Suprapubic skin (tissue), 4 donors: ENCODE measurements at places on chromosomes 16 and 17.
A peak's percentile ranks its signal among the peaks of the same experiment; 100 is the strongest.

DNA sequence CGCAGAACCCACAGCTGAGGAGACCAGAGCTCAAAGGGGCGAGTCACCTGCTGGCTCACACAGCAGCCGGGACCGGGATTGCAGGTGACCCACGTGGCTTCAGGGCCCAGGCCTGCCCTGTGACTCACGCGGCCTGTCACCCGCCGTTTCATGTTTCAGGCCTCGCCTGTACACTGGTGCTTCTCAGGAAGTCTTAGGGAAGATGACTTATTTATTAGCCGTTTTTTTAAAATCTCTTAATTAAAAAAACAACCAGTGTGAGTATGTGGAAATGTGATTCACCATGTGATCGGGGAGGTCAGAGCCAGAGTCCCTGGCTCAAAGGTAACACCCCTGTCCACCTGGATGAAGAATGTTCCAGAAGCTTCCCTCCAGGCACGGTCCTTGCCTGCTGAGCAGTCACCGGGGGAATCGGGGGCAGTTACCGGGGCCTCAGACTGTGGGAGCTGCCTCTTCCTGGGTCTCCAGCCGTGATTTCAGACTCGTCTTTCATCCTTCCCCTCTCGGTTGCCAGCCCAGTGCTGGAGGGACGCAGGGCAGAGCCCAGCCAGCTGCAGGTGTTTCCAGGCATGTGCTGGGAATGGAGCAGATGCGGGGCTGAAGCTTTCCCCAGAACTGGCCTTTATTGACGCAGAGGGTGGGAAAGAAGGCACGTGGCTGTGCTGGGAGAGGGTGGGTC lies 49.3 kb downstream of the CMIP start:
- peak; percentile 73 for DNase-seq

GRCh38 chr16:75927810-75928209 lies 201.5 kb upstream of the CPHXL start:
- no peak for DNase-seq

DNA sequence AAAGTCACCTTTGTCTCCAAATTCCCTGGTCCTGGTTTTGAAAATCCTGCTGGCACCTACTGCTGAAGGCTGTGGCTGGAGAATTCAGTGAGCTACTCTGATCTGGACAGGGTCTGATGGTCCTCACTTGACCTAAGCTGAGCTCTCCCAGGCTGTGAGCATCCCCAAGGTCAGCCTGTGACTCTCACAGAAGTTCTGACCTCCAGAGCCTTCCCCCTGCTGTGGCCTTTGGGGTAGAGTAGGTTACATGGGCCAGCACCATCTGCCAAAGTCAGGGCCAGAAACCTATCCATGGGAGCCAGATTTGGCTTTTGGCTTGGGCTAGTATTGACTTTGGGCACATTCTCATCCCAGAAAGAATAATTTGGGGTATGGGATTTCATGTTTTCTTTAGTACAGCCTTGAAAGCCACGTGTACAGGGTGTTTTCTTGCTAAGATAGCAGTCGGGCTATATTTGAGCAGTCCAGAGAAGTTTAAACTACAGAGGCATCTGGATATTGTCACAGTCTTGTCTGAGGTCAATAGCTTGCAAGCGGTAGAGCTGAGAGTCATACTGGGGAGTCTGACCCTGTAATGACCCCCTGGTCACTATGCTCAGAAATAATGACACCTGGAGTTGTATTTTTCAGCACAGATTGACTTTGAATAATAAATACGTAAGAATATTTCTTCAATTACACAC lies 6.2 kb upstream of the AGRP start:
- no peak for DNase-seq

DNA sequence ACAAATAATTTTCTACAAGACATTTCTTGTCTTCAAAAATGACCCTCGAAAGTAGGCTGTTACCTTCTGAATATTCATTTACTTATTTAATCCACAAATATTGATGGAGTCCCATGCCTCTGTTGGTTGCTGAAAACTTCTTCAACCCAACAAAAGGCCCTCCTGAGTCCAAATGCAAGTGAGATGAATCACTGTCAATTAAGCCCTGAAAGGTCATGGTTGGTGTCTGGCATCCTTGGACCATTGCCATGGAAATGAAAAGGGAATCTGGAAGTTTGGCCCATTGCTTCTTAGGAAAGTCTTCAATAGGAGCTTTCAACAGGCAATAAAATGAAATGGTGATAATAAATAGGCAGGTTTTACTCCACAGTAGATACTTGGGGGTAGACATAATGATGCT lies 364.7 kb upstream of the DYNLRB2 start:
- DNase-seq, result no peak

DNA sequence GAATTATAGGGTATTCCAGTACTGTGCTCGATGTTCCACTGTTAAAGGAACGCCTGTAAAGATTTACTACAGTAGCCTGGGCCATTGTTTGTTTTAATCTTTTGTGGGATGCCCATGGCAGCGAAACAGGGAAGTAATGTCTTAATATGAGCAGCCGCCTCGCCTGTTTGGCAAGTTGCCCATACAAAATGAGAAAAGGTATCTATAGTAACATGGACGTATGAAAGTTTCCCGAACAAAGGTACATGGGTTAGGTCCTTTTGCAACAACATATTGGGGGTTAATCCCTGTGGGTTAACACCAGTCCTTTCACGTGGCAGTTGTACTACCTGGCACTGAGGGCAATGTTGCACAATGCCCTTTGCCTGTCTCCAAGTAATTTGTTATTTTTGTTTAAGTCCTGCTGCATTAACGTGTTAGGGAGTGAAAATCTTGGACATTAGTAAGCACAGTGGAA lies 21.1 kb upstream of the TMC5 start:
- no peak for DNase-seq

GRCh38 chr16:67299269-67299668 lies 19.9 kb downstream of the PLEKHG4 start:
- DNase-seq, result no peak

- no peak for DNase-seq
Observed at GRCh38 chr16:23317266-23317661, 15.2 kb downstream of the SCNN1B start.

- DNase-seq, result no peak
Observed at GRCh38 chr17:36576793-36577192, 14.9 kb upstream of the DHRS11 start.

DNA sequence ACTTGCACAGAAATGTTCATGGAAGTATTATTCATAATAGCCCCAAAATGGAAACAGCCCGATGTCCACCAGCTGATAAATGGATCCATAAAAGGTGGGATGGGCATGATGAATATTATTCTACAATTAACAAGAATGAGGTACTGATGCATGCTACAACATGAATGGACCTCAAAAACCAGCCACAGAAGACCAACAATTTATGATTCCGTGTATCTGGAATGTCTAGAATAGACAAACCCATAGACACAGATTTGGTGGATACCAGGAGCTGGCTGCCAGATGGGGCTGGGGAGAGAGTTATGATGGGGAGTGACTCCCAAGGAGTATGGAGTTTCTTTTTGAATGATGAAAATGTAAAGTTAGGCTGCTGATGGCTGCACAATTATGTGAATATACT lies 10.8 kb upstream of the NAGLU start:
- DNase-seq, result no peak

- no peak for DNase-seq
Observed at GRCh38 chr17:51245535-51245934, 14.3 kb downstream of the MBTD1 start.

DNA sequence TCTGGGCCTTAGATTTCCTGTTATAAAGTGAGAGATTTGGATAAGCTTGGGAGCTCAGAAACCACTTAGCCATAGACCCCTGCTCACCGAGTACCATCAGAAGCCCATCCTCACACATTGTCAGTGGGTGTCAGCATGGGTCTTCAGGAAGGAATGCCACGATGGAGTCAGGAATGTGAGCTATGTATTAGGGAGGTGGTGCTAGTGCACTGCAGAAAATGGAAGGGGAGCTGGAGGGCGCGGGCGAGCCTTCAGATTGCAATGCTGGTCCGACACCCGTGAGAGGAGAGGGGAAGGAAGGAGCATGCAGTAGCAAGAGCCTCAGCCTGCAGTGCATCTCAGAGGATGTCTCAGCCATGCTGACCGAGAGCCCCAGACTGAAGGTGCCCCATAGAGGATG lies 294.5 kb downstream of the FOXL1 start:
- no peak for DNase-seq

DNA sequence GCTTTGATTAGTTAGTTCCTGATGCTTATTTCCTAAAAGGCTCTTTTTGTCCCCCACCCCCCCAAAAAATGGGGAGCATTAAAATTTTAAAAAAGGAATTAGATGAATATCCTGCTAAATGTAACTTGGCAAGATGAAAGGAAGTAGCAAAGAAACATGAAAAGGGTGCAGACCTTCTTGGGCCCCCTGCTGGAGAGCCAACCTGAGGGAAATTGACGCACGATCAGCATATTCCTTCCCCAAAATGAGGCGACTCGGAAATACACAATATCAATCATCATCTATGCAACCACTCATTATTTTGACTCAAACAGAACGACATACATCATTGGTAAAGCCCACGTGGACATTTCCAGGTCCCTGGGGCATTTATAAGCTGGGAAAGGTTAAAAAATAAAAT lies 59.7 kb downstream of the GRIN2A start:
- no peak for DNase-seq

DNA sequence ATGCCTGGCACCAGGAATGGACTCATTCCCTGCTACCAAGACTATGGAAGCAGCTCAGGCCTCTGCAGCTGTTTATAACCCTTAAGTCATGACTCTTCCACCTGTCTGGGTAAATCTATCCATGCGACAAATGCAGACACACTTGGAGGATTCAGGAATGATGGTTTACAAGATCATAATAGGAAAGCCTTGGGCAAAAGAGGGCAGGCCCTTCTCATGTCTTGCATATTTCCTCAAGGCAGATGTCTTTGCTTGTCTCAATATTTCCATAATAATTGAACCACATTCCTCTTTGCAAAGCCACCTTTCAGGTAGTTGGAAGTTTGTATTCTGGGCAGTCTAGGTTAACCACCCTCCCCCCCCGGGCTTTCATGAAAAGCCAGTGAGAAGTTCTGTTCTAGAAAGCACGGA lies 884 bp upstream of the JPT1 start:
- DNase-seq, result no peak

- no peak for DNase-seq
Observed at GRCh38 chr16:845351-845745, 44.8 kb upstream of the GNG13 start.

DNA sequence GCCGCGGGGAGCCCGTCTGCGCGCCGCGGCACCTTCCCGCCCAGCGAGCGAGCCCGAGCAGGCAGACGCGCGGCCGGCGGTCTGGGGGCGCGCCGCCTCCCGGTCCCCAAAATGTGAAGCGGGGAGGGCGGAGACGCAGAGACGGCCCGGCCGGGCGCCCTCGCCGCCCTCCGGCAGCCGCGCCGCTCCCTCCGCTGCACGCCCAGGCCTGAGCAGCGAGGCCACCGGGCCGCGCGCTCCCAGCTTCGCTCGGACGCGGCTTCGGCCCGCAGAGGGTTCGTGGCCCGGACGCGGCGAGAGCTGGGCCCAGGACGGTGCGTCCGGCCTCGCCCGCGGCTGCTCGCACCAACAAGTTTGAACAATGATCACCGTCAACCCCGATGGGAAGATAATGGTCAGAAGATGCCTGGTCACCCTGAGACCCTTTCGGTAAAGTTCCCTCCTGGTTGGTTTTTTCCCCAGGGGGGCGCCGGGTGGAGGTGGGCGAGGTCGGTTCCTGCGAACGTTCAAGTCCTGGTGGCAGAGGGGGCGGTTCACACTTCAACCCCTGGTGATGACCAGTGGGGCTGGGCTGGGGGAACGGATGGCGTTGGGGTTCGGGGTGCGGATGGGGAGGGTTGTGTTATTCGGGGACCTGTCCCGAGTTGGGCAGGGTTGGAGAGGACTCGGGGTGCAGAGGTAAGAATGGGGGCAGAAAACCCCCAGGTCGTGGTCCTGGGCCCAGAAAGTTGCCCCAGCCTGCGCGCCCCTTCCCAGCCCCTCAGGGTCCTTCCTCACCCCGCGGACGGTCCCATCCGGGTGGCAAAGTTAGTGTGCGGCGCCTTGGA lies 678 bp downstream of the MGAT5B start:
- DNase-seq, result no peak

- peak; percentile 64 for DNase-seq
Observed at GRCh38 chr16:55264949-55265348, 59.1 kb upstream of the IRX6 start.

GRCh38 chr16:28321700-28322411 lies 29.5 kb downstream of the SBK1 start:
- no peak for DNase-seq

GRCh38 chr16:67995423-67995822 lies 3.9 kb downstream of the DPEP2 start:
- DNase-seq, result no peak

DNA sequence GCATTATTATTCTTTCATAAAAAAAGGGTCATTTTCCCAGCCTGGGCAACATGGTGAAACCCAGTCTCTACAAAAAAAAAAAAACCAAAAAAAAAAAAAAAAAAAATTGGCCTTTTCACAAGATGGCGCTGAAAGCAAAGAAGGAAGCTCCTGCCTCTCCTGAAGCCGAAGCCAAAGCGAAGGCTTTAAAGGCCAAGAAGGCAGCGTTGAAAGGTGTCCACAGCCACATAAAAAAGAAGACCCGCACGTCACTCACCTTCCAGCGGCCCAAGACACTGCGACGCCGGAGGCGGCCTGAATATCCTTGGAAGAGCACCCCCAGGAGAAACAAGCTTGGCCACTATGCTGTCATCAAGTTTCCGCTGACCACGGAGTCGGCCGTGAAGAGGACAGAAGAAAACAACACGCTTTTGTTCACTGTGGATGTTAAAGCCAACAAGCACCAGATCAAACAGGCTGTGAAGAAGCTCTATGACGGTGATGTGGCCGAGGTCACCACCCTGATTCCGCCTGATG lies 4.9 kb upstream of the PGAP6 start:
- DNase-seq, result no peak

GRCh38 chr16:80554033-80554432 lies 13.2 kb downstream of the DYNLRB2 start:
- no peak for DNase-seq

- no peak for DNase-seq
Observed at GRCh38 chr17:12974005-12974531, 43.8 kb downstream of the ELAC2 start.

- no peak for DNase-seq
Observed at GRCh38 chr17:4610656-4611055, 26.3 kb downstream of the SMTNL2 start.

DNA sequence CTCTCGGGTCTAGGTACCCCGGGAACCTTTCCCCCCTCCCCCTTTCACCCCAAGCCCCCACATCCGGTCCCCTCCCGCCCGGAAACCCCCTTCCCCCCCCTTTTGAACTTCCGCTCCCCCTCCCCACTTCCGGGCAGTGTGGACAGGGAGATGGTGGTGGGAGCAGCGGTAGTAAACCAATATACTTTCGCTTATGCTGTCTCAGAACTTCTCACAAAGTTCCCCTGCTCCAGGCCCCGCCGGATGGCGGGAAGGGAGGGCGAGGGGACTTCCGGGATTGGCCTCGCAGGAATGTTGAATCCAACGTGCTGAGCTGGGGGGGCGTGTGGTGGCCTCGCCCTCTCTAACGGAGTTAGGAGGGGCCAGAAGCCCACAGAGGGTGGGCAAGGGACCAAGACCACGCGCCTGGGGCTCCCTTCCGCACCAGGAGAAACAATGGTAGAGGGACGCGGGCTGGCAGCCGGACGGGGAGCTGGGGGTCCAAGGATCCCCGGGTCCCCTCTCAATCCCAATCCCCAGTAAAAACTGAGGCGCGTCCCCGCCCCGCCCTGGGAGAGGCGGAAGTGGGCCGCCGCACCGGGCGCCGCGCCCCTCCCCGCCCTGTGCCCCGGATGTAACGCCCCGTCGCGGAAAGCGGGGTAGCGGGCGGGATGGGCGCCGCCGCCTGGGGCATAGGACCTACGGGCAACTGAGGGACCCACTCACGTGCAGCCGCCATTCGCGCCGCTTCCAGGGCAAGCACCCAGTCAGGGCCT lies 742 bp downstream of the PFN1 start:
- no peak for DNase-seq

- no peak for DNase-seq
Observed at GRCh38 chr16:26175944-26176343, 484.2 kb downstream of the HS3ST4 start.

- no peak for DNase-seq
Observed at GRCh38 chr16:85435286-85435685, 177.8 kb upstream of the GSE1 start.
